ENCODE measurements at places on chromosomes 4 and X. TPM values are rescaled to one million over a fixed set of nuclear protein-coding genes. Genes with fewer than 3 reads are reported as not detected.

GRCh38 chrX:51332188-51332942 lies at the start of gene NUDT10:
Gene NUDT10, plus strand, starts transcription at chrX:51332822. Its CDS starts 144 bp downstream, at chrX:51332966.
- DNase-seq = no peak

DNA sequence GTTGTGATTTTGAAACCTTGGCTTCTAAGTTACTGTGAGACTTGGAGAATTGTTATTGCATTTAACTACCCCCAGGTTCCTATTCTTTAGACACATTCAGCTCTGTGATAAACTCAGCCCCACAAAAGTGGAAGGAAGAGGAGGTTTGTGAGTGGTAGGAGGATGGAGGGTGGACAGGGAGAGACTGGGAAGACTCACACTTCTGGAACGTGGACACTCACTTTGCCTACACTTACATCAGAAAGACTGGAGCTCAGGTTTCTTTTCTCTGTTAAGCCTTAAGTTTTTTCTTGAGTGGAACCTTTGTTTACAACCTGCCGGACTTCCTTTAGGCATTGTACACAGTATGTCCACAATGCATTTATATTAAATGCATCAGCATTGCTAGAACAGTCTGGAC lies 99.0 kb downstream of the AREG start:
- DNase-seq = no peak

GRCh38 chr4:111535792-111536191 lies 609.5 kb upstream of the FAM241A start:
- DNase-seq = no peak

GRCh38 chrX:3136161-3136961 lies 95.1 kb downstream of the ARSF start:
- DNase-seq = no peak

DNA sequence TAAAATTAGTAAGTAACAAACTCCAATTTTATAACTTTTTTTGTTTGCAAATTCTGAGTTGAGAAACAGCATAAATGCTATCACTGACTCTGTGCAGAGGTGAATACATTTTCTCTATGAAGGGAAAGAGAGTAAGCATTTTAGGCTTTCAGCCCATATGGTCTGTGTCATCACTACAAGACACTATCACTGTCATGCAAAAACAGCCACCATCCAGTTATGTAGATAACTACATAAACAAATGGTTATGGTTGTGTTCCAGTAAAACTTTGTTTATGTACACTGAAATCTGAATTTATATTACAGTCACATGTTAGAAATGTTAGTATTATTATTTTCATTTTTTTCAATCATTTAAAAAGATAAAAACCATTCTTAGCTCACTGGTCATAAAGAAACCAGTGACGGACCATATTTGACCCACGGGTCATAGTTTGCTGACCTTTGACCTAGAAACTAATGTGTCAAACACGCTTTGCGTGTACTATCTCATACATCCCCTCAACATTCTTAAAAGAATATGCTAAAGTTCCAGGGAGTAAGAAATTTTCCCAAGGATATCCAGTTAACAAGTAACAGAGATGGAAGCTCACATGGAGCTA lies 29.1 kb downstream of the RASGEF1B start:
- DNase-seq = no peak

GRCh38 chr4:6869944-6870343 lies 39.7 kb upstream of the TBC1D14 start:
- DNase-seq = no peak

DNA sequence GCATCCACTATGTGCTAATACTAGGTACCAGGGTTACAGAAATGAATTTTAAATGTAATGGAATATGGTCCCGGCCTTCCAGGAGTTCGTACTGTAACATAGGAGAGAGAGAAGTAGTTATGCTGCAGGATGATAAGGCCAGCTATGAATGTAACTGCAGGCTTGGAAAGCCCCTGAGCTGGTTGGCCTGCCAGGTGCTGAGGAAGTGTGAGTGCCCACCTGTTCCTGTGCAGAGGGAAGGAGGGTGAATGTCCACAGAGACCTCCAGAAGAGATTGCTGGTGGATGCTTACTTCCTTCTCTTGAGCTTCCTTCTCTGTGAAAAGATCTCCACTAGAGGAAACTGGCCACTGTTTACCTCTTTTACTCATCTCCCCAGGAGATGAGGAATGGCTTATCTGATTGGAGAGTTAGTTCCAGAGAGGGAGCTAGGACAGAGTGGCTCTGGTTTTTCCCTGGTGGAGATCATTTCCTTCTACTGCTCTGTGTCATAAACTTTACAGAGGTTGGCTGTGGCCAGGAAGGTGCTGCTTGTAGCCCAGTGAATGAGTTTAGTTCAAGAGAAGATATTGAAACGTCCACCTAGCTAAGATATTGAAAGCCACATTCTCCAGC lies 114.0 kb upstream of the LNX1 start:
- no peak for DNase-seq

DNA sequence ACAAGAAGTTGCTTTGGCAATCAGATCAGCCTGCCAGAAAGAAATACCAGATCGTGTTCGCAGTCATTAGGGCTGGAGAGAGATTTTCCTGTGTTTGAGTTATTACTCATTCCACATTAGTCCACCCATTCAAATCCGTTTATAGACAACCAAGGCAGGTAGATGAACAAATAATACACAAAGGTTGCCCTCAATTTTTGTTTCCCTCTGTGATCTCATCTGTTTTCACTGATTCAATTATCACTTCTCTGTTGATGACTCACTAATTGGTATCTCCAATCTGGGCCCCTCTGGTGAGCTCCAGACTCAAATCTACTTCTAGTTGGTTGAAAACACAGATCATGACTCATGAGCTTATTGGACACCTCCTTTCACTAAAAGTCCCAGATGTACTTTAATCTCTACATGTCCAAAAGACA lies 54.5 kb downstream of the CHM start:
- no peak for DNase-seq

- no peak for DNase-seq
Observed at GRCh38 chr4:144740316-144740715, 94.4 kb downstream of the HHIP start.

ADH7 gene
- total RNA-seq = 11.8 TPM

HPRT1 gene
- 14.5 TPM for total RNA-seq

ANKRD50 gene
- total RNA-seq = 20.6 TPM

ODAM gene
- total RNA-seq = not detected

SLC25A43 gene
- total RNA-seq = 25.5 TPM

ADH1A gene
- not detected for total RNA-seq

All from vagina (tissue), 2 donors.